Activated CD4-positive, alpha-beta T cell treated with anti-CD3 and anti-CD28 coated beads, Interleukin-2, amount 10 ng/mL, durations not matched to agents 7 days and 5 days (primary cell): ENCODE measurements at places on chromosomes 2 and 18. TPM values are rescaled to one million over a fixed set of nuclear protein-coding genes. Genes with fewer than 3 reads are reported as not detected.

- H3K4me3 ChIP-seq: no peak overlapping the region
- no peaks in the 10 kb centered on the region for H3K36me3 ChIP-seq
- H3K4me1 ChIP-seq: peaks cover 3% of the 10 kb centered on the region
- H3K27ac ChIP-seq: no peak overlapping the region
Observed at GRCh38 chr2:178205853-178206521, 11.7 kb downstream of the OSBPL6 start.

DNA sequence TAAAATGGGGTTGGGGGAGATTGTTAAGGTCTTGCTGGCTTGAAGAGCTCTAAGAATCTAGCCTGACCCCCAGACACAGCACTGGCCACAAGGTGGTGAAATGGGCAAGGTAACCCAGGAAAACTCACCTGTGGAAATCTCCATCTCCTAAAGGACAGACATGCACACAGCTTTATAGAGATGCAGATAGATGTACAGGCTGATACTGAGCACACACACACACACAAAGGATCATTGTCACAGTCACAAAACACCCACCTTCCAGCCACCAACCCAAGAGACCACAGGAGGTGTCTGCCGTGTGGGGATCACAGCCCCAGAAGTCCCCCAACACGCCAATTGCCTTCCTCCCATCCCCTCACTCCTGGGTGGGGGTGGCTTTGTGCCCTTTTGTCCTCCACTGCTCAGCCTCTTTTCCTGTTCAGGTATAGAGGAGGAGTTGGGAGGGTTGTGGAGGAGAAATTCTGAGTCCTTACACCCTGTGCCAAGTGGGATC lies 3.2 kb upstream of the CYP26B1 start:
- peaks cover 56% of the 10 kb centered on the region for H3K27me3 ChIP-seq
- H3K36me3 ChIP-seq: peaks cover 7% of the 10 kb centered on the region
- DNase-seq: no peak
- H3K27ac ChIP-seq: no peak overlapping the region
- H3K4me1 ChIP-seq: peaks cover 26% of the 10 kb centered on the region
- no peak overlapping the region for H3K4me3 ChIP-seq

DNA sequence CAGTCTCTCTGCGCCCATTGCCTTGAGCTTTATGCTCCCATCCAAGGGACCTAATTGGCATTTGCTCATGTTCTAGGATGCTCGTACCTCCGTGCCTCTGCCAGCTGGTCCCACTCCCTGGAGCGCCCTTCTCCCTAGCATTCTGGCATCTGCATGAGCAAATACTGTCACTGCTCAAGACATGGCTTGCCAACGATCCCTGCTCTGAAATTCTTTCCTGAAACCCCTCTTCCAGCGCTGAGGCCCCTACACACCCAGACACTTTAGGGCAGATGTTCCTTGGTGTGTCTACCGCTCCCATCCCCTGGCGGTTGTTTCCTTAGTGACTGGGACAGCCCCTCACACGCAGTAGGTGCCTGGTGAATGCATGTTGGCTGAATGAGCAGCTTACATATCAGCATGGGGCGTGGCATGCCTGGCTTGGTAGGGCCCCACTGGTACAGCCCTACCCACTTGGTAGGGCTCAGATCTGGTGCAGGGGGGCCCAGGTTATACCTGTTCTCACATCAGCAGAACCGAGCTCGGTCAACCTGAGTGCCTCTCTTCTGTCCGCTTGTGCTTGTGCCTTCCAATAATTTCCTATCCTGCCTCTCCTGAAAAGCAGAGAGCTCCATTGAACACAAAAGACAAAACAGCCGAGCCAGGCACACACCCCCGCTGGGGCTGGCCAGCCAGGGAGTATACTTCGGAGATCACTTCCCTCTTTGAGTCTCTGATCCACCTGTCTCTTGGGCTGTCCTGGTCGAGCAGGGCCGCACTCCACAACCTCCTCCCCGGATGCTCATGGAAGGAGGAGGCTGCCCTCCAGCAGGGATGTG lies 59.2 kb downstream of the INHBB start:
- no peak overlapping the region for H3K27ac ChIP-seq
- H3K4me3 ChIP-seq: no peak overlapping the region
- no peaks in the 10 kb centered on the region for H3K4me1 ChIP-seq
- DNase-seq: no peak

GRCh38 chr2:105418522-105418921 lies 19.7 kb upstream of the FHL2 start:
- H3K27me3 ChIP-seq: peaks cover 21% of the 10 kb centered on the region
- H3K4me3 ChIP-seq: no peak overlapping the region
- H3K4me1 ChIP-seq: peaks cover 9% of the 10 kb centered on the region

GRCh38 chr2:113069676-113070605 lies 2.2 kb downstream of the IL1F10 start:
- no peak overlapping the region for H3K27ac ChIP-seq
- peaks cover 4% of the 10 kb centered on the region for H3K4me1 ChIP-seq
- no peaks in the 10 kb centered on the region for H3K36me3 ChIP-seq
- H3K4me3 ChIP-seq: no peak overlapping the region
- peaks cover 6% of the 10 kb centered on the region for H3K27me3 ChIP-seq

- H3K27ac ChIP-seq: no peak overlapping the region
- H3K4me3 ChIP-seq: no peak overlapping the region
- H3K27me3 ChIP-seq: no peaks in the 10 kb centered on the region
- DNase-seq: no peak
Observed at GRCh38 chr18:5467671-5468070, 76.1 kb downstream of the EPB41L3 start.

DNA sequence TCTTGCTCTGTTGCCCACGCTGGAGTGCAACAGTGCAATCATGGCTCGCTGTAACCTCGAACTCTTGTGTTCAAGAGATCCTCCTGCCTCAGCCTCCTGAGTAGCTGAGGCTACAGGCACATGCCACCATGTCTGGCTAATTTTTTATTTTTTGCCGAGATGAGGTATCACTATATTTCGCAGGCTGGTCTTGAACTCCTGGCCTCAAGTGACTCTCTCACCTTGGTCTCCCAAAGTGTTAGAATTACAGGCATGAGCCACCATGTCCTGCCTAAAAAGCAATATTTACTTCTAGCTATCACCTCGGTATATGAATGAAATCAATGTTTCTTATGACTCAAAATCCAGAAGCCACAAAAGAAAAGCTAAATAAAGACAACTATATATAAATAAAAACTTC lies 2.2 kb downstream of the BUB1 start:
- peak overlapping the region; percentile 64 for H3K27ac ChIP-seq
- H3K36me3 ChIP-seq: peaks cover 33% of the 10 kb centered on the region
- peaks cover 3% of the 10 kb centered on the region for H3K27me3 ChIP-seq

GRCh38 chr2:55047677-55048299 lies 2.5 kb downstream of the RTN4 start:
- no peaks in the 10 kb centered on the region for H3K27me3 ChIP-seq
- peak overlapping the region; percentile 76 for H3K27ac ChIP-seq
- H3K36me3 ChIP-seq: peaks cover 18% of the 10 kb centered on the region
- H3K4me1 ChIP-seq: peaks cover 53% of the 10 kb centered on the region
- no peak for DNase-seq

DNA sequence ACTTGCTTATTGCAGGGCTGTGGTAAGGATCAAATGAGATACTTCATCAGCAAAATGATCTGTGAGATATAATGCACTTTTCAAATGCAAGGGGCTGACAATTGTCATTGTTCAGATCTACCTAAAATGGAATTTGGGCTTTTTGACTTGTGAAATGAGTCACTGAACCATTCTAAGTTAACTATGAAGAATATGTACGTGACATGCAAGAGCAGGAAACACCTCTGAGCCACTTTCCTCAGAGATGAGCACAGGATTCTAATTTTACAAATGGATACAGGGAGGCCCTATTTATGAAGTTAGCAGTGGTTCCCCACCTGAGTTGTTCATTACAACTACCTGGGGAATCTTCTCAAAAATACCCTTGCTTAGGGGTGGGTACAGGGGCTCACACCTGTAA lies 26.7 kb downstream of the CTLA4 start:
- no peak for DNase-seq
- peaks cover 17% of the 10 kb centered on the region for H3K36me3 ChIP-seq
- H3K27me3 ChIP-seq: no peaks in the 10 kb centered on the region
- H3K4me3 ChIP-seq: no peak overlapping the region
- H3K27ac ChIP-seq: peak overlapping the region; percentile 74
- peaks cover 61% of the 10 kb centered on the region for H3K4me1 ChIP-seq

- no peaks in the 10 kb centered on the region for H3K36me3 ChIP-seq
- no peaks in the 10 kb centered on the region for H3K4me1 ChIP-seq
- no peaks in the 10 kb centered on the region for H3K27me3 ChIP-seq
- H3K27ac ChIP-seq: no peak overlapping the region
- H3K4me3 ChIP-seq: no peak overlapping the region
Observed at GRCh38 chr2:145797692-145798091, 1277.8 kb upstream of the ZEB2 start.

Gene ANKRD29
- not detected for total RNA-seq

Gene STPG4
- total RNA-seq: 0.44 TPM

Gene HTR2B
- total RNA-seq: 2.2 TPM

Gene KHK
- total RNA-seq: 9.7 TPM

Gene HPCAL1
- total RNA-seq: 61.6 TPM

Gene ABHD1
- total RNA-seq: 0.10 TPM
